ENCODE measurements at places on chromosomes 2 and 18.

GRCh38 chr2:47838249-47838648 is 55.3 kb downstream of the MSH6 start:
- DNase-seq, result no peak

DNA sequence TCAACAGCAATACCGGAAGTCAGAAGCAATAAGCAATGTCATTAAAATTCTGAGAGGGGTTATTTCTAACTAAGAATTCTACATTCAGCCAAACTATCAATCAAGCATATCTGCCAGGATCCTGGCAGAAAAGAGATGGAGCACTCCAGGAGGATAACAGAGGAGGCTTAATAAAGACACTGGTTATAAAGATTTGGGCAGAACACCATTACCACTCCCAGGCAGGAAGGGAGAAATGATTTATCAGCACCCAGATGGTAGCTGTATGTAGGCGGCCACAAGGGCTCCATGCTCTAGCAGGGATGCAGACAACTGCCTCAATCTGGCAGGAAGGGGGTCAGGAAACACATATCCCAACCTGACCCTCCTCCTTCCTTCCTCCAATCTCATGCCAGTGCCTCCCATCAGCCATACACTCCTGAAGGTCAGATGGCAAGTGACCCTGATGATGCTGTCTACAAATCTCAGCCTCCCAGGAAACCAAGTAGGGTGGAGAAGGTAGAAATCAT is 20.5 kb upstream of the TNFAIP6 start:
- DNase-seq, result no peak

DNA sequence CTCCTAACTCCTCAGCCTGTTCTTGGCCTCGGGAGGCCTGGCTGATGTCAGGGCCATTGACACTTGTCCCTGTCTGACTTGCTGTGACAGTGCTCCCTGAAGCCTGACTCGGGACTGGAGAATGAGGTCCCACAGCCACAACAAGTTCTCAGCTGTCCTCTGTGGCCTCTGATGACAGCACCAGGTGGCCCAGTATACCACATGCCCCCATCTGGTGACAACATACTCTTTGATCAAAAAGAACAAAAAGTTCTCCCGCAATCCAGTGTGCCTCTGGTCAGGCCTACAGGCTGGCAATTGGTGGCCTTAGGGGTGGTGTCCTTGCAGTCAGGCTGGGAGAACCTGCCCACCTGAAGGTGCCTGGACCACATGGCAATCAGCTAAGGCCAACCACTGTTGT is 102.6 kb downstream of the SEPTIN10 start:
- no peak for DNase-seq

DNA sequence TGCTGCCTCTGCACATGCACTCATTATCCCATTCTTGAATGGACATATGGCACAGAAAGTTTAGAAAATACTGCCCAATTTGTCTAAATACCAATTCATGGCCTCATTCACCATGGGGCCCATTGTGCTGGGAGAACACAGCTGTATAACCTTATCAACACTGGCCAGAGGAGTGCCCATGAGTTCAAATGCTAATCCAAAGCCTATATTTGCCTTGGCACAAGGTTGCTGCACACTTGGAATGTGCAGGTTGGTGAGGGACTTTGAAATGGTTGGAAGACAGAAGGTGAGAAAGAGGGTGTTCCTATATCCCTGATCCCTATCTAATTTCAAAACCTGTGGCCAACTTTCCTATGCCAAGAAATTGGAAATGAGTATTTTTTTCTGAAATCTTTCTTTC is 693.9 kb upstream of the ID2 start:
- no peak for DNase-seq

GRCh38 chr18:22282311-22283115 is 113.1 kb downstream of the GATA6 start:
- no peak for DNase-seq

DNA sequence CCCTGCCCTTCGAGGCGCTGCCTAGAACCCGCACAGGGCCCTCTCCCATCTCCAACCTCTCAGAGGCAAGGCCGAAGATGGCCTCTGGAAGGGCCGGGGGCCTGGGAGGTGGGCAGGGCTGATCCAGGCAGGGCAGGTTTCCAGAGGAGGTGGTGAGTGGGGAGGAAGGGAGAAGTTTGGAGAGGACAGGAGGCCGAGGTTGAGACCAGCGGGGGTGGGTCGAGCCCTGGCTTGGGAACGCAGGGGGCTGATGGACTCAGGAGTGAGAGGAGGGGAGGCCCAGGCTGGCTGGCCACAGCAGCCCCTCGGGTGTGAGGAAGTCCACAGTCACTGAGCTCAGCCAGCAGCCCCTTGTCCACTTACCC is 10.5 kb downstream of the CAPN10 start:
- DNase-seq, result no peak

DNA sequence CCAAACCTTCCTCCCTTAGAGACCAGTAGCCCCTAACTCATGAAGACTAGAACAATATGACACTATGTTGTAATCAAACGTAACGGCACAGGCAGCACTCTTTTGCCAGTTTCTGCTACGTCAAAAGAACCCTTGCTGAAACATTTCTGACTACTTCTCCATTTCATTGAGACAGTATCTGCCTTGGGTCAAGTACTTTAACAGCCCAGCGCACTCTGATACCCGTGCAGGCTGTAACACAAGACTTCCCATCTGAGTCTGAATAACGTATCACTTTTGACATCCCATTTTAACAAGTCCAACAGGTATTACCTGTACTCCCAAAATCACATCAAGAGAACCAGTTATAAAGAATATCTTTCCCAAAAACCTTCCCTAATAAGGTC is 38.4 kb downstream of the TBC1D8 start:
- no peak for DNase-seq

DNA sequence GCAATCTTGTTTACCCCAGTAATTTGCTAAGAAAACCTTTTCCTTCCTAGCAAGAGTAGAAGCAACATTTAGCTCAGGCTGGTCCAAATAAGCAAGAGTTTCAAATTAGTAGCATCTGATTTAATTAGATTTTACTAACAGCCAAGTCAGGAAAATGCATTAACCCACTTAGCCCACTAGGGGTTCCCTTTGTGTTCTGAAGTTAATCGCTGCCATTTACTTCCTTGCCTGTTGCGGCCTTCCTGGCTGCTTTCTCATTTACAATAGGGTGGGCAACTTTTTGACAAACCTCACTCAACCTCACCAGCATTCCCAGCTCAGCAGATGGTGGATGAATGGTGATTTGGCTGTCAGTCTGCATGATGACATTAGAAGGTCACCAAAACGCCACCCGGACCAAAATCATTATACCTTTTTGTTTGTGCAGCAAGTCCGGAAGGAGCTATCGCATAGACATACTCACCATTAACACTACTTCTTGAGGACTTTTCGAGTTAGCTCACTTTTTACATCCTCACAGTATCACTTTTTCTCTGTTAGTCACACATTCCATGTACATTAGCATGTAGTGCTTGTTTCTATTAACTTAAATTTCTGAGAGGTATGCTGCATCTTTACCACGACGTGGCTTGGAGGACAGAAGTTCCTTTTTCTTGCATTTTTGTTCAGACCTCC is 101.5 kb upstream of the SETBP1 start:
- no peak for DNase-seq

- peak; percentile 80 for DNase-seq
These were observed 82.4 kb downstream of the BCL2 start for GRCh38 chr18:63236921-63237846.

DNA sequence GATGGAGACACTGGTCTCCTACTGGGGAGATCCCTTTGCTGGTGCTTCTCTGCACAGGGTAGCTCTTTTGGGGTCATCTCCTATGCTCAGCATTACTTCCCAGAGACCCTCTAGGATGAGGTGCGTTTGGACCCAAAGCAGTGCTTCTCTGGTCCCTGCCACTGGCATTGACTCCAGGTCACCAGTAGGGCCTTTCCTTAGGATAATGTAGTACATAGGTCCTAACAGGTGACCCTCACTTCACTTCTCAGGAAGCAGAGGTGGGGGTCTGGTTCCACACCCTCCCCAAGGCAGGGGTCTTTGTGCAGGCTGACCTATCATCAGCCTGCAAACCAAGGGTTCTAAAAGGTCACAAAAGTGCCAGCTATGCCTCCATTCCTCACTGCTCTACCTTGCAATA is 145.8 kb upstream of the HS6ST1 start:
- no peak for DNase-seq

DNA sequence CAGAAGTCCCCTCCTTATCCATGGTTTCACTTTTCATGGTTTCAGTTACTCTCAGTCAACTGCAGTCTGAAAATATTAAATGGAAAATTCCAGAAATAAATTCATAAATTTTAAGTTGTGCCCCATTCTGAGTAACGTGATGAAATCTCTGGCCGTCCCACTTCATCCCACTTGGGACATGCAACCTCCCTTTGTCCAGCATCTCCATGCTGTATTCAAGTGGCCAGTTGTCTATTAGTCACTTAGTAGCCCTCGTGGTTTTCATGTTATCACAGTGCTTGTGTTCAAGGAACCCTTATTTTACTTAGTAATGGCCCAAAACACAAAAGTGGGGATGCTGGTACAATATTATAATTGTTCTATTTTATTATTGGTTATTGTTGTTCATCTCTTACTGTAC is 18.0 kb upstream of the DAPL1 start:
- DNase-seq, result no peak

- no peak for DNase-seq
These were observed 67.7 kb downstream of the MCFD2 start for GRCh38 chr2:46847726-46848412.

GRCh38 chr18:11695736-11696135 is 6.7 kb downstream of the GNAL start:
- DNase-seq, result no peak

DNA sequence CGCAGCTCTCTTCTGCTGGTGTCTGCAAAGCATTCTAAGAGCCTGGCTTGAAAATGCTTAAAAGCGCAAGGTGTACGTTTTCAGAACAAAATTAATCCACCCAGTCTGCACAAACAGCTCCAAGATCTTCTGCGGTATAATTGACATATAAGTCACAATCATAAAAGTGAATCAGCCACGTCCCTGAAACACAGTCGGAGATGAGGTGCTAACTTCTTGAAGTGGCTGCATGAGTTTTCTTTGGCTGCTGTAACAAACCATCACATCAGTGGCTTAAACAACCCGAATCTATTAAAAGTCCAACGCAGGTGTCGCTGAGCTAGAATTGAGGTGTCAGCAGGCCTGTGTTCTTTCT is 32.6 kb downstream of the ARL4C start:
- no peak for DNase-seq

DNA sequence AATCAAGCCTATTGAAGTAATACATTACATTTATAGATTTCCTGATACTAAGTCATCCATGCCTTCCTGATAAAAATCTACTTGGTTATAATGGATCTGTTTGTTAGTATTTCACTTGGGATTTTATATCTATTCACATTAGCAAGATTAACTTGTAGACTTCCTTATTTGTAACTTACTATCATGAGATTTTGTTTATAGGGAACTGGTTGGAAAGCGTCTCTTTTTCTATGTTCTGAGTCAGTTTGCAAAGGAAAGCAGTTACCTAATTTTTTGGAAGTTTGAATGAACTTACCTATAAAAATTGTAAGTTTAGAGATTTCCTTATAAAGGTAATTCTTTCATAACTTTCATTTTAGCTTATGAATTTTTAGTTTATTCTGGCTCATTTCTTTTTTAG is 141.4 kb downstream of the SMAD7 start:
- no peak for DNase-seq

GRCh38 chr2:26412091-26412673 is 10.5 kb downstream of the DRC1 start:
- DNase-seq, result no peak

- peak; percentile 77 for DNase-seq
These were observed 795 bp upstream of the SETBP1 start for GRCh38 chr18:44679914-44680272.

DNA sequence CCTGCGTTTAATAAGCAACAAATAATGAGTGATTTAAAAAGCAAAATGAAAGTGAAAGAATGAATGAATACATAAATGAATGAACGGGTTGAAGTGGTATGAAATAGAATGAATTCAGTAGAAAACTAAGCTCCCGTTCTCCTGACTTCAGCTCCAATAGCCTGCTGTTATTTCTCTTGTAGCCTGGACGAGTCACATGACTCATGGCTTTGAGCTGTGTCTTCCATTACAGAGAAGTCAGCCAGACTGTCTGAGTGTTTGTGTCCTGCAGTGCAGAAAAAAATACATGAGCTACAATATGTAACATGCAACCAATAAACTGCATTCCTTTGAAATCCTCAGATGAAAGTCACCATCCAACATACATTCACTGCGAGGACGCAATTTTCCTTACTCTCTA is 21.2 kb downstream of the SCG2 start:
- DNase-seq, result peak; percentile 46

DNA sequence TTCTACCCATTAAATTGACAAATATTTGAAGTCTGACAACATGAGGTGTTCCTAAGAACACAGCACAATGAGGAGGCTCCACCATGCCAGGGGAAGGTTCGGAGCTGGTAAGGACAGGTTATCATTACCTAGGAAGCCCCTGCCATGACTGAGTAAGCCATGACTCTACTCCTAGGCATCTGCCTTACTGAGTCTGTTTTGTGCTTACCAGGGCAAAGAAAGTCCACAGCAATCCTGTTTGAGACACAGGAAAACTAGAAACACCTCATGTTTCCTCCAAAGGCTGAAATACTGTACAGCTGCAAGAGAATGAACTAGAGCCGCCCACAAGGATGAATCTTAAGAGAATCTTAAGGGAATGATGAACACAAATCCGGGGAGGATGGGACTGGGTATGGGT is 11.6 kb downstream of the TGFBRAP1 start:
- no peak for DNase-seq

DNA sequence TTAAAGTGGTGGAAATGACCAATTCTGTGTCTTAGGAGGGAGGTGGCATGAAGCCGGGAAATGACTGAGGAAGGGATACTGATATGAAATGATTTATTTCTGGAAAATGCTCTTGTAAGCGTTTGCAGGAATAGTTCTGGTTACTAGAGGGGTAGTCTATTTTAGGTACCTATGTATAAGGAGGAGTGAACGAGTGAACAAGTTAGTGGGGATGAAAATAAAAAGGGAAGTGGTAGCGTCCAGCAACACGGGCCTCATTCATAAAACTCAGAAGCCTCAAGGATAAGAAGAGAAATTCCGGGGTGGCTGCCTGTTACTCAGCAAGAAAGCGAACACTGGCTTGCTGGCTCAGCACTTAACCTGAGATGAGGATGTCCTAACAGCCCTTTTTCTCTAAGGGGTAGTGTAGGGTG is 303.3 kb downstream of the NCKAP5 start:
- DNase-seq, result no peak

GRCh38 chr2:121049131-121049530 is 235.9 kb downstream of the TFCP2L1 start:
- peak; percentile 24 for DNase-seq

GRCh38 chr2:85718009-85718391 is 23.8 kb downstream of the GNLY start:
- DNase-seq, result no peak

DNA sequence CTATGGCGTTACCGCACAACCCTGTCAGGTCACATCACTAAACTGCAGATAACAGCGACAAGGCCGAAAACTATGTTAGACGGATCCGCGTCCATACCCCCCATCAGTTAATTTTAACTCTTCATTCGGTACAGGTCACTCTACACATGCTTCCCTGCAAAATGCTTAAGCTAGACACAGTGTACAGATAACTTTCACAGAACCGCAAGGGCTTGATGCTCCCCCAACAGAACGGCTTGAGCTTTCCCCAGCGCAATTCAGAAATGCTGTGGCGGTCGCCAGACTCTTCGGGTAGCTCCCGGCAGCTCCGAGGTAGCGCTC is 283 bp upstream of the RBBP8 start:
- no peak for DNase-seq

All from right hindlimb (tissue), 1 donor.